WTC11 (cell line): ENCODE measurements at places on chromosomes 11 and 22.

DNA sequence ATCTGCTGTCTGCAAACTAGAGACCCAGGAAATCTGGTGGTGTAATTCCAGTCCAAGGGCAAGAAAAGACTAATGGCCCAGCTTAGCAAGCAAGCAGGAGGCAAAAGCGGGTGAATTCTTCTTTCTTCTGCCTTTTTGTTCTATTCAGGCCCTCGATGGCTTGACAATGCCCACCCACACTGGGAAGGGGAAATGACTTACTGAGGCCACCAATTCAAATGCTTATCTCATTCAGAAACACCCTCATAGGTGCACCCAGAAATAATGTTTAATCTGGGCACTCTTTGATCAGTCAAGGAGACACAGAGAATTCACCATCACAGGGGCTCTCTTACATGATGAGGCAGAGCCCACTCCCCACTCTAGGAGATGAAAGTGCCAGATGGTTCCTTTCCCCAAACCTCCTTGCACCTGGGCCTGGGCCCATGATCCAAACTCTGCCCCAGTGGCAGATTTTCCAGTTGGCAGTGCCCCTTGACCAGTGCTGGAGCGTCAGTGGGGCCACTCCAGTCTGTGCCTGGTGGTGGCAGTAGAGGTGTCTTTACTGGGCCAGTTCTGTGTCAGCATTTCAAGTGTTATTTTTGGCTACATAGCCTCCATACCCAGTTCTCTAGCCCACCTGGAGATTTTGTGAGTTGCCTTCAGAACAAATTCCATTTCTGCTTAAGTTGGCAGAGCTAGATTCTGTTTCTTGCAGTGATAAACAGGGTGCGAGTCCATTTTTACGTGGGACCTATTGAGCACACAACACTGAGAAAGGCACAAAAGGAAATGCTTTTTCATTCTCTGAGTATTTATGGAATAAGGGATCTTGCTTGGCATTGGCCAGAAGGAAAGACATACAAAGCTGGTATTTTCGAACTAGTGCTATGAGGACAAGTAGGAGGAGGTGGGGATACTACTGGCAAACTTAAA lies 7.5 kb downstream of the ELMOD1 start:
- DNase-seq: peak; percentile 64

GRCh38 chr11:15500643-15501042 lies 385.9 kb downstream of the INSC start:
- DNase-seq: no peak

DNA sequence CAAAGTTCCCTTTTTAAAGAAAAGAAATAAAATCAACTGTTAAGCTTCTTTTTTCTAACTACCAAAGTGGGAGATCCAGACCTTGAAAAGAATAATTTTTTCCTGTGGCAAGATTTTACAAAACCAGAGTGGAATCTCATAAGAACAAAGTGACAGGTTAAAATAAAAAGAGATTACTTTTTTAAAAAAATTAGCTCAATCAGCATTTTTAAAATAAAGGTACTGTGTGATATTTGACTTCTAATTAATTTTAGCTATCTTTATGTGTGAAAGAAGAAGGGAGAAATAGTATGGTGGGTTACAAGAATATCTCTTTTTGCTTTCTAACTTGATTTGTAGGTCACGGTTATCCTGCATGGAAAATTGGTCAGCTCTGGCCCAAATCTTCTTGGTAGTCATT lies 92.8 kb upstream of the ALKBH3 start:
- DNase-seq: no peak

DNA sequence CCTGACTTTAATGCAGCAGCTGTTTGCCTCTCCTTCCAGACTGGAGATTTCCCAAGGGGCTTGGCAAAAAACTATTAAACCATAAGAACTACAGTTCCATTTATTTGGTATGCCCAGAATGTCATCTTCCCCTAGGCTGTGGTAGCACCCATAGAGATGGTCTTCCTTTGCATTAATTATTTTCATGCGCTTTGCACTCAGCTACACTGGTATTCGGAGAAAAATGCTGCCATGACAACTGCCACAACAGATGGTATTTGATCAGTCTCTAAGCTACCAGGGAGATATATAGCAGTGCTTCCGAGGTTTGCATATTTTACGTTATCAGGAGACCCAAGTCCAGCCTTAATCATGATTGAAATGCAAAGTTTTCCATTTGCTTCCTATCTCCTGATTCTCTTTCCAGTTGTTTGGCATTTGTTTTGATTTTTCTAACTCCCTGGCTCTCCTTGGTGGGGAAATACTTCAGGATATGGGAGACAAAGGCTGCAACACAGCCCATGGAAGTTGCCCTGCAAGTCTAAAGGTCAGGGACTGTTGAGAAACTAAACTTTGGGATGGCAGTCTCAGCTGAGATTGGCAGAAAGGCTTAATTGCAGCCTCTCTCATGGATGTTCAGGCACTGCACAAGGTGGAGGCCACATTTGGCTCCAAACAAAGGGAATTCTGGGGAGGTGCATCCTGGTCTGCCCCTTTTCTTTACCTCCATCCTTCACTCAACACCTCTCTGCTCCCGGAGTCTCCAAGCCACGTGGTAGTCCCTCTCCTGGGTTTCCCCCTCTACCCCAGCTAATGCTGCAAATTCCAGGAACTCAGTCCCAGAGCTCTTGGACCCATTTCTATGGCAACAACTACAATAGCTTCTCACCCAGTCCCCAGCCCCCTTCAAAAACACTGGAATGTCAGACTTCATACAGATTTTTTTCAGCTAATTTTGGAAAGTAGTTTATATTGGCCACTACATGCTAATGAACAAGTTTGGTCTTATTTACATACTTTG lies 151.8 kb downstream of the NAV2 start:
- DNase-seq: no peak

DNA sequence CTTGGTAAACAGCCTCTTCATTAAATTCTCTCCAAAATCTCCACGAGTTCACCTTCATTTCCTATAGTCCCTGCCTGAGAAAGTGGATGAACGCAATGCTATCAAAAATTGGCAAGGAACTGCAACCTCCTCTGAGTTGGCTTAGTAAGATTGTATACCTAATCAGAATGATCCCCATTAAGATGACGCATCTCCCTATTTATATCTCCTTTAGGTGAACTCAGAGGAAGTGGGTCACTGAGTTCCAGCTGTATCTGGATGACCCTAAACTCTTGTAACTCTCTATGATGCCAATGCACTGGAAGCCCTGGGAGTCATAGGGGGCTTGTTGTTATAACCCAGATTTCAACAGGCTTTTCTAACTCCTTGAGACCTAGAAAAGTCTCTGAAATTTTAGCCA lies 48.2 kb downstream of the OR10A6 start:
- DNase-seq: no peak

DNA sequence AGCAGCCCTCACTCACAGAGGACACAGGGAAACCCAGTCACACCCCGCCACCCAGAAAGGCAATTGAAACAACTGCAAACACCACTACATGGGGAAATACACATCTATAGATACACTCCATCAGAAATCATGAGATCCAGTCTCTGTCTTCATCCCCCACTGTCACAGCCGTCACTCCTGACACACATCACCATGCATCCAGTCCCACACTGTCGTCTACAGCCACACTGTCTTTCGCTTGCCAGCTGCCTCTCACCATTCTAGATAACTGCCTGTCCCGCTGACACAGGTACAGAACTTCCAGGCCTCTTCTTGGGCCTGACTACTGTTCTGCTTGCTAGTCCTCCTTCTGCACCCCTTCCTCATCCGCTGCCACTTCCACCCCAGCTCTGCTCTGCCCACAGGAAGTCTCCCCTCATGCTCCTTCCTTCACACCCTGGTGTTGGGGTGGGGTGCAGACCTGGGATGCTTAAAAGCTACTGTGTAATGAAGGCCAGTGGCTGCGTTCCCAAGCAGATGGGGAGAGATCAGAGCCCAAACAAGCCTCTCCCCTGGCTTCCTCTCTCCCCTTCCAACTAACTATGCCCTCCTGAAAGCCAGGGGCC lies 42.6 kb downstream of the SLC22A12 start:
- DNase-seq: no peak

DNA sequence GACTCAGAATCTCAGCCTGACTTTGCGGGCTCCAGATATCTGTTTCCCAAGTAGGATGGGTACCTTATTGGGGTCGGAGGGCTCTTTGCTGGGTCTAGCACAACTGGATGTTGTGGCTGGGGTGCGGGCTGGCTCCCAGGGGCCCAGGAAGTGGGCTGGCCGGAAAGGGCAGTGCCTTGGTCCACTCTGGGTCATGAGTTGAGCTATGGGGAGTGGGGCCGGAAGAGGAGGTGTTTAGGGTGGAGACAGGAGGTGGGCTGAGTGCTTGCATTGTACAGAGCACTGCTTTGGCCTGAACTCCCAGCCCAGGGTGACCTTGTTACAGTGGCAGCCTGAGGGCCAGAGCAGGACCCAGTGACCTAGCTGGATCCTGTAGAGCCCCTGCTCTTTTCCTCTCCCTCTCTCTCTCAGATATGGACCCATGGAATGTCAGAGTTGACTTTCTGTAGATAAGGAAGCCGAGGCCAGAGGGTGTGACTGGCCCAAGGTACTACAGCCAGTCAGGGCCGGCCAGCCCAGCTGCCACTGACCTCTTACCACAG lies 13.2 kb downstream of the PHLDB1 start:
- no peak for DNase-seq

- no peak for DNase-seq
These were observed 47.5 kb upstream of the AQP11 start for GRCh38 chr11:77542296-77542695.

GRCh38 chr11:117816151-117816741 lies 8.3 kb downstream of the FXYD2 start:
- no peak for DNase-seq

DNA sequence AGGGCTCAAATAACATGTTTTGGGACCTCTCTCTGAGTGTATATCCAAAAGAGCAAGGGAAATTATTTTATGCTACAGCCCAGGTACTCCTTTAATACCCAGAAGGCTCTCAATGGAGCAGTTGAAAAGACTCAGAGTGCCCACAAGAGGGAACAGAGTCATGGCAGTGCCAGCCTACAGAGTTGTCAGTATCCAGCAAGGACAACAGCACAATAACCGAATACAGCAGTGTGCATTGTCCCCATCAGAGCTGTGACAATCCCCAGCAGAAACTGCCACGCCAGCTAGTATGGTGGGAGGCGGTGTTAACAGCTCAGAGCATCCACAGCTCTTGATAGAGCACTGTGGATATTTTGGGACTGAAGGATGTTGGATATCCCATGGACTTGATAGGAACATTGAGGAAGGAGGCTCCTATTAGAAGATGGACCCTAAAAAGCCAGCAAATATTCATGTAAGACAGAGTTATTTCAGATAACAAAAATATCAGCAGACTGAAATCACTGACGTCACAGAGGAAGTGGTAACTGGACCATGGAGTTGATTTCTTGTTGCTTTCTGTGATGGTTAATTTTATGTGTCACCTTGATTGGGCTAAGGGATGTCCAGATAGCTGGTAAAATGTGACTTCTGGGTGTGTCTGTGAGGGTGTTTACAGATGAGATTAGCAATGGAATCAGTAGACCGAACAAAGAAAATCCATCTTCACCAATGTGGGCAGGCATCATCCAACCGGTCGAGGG lies 17.7 kb upstream of the PAFAH1B2 start:
- DNase-seq: no peak

DNA sequence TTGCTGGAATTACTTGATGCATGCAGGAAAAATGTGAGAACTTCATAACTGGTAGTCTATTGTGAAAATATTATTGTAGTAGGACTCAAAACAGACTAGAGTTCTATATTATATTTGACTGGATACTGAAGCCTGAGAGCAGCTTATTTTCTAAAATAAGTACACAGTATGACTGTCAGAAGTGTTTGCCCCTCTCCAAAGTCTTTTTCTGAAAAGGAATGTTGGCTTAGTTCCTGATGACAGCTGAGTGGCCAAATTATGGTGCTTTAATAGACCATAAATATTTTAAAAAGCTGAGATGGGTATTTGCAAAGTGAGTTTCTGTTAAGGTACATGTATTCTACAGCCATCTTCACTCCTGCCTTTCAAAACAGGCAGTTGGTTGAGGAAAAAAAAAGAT lies 13.1 kb downstream of the ZBED5 start:
- DNase-seq: no peak

DNA sequence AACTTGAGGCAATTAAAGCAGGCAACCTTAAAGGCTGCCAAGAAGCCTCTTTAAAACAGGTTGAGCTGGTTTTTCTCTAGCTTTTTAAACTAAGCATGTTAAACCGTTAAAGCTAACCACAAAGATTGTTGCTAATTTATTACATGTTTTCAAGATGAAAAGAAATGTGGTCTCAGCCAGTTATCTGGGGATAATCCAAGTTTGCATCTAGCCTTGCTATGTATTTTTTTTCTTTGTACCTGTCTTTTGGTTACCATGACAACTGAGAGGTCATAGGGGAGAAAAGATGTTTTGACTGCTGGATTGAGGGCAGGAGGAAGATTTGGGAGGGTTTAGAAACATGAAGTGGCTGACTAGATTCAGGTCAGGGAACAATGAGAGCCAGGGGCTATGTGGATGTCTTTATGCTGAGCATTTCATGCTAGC lies 19.2 kb upstream of the PGM2L1 start:
- no peak for DNase-seq

- DNase-seq: no peak
These were observed 266.4 kb upstream of the NCAM1 start for GRCh38 chr11:112694813-112695212.

GRCh38 chr11:128859563-128860441 lies 7.3 kb downstream of the KCNJ1 start:
- peak; percentile 88 for DNase-seq

DNA sequence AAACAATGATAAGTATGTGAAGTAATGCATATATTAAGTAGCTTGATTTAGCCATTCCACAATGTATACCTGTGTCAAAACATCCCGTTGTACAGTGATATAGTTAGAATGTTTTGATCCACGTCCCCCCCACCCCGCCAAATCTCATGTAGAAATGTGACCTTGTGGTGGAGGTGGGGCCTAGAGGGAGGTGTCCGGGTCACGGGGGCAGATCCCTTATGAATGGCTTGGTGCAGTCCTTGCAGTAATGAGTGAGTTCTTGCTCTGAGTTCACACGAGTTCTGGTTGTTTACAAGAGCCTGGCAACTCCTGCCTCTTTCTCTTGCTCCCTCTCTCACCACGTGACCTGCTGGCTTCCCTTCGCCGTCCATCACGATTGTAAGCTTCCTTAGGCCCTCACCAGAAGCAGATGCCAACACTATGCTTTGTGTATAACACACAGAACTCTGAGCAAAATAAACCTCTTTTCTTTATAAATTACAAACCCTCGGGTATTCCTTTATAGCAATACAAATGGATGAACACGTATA lies 41.6 kb downstream of the FANCF start:
- DNase-seq: no peak

GRCh38 chr11:2561696-2562581 lies 117.1 kb downstream of the KCNQ1 start:
- peak; percentile 19 for DNase-seq

GRCh38 chr22:44451016-44451415 lies 47.0 kb downstream of the RTL6 start:
- no peak for DNase-seq

GRCh38 chr11:69375316-69376154 lies 81.6 kb downstream of the MYEOV start:
- no peak for DNase-seq
